ENCODE measurements at places on chromosomes 6 and 20.
A peak's percentile ranks its signal among the peaks of the same experiment; 100 is the strongest.

- DNase-seq, result no peak
Observed at GRCh38 chr6:146739696-146740095, 140.9 kb downstream of the ADGB start.

- peak; percentile 88 for DNase-seq
Observed at GRCh38 chr6:81769824-81770223, 17.3 kb upstream of the TENT5A start.

- peak; percentile 70 for DNase-seq
Observed at GRCh38 chr6:2158596-2159271, 86.7 kb downstream of the GMDS start.

DNA sequence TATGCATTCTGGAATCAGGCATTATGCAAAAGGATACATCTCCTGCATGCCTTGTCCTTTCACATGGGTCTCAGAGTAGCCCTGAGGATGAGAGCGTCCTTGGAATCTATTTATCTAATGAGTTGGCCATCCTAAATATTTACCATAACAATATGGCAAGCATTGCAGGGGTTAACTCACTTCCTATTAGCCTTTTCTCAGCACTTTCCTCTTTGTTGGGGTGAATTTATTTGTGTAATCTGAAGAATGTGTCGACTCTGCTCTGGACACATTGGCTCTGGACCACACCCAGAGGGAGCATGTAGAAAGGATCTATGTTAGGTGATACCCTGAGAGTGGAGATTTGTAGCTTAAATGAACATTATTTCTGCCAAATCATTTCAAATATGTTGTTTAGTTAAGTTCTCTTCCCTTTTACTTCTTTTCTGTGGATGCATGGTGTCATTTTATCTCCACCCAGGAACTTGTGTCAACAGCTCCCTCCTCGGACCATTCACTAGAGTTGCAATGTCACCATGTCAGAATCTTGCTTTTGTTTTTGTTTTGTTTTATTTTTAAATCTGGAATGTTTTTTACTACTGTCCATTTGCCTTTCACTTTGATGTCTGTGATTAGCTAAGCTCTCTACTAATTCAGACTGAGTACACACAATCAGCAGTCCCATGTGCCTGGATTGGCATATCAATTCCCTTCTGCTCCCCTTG lies 757.0 kb upstream of the MMS22L start:
- peak; percentile 47 for DNase-seq

GRCh38 chr6:150528648-150529285 lies 70.9 kb upstream of the PLEKHG1 start:
- DNase-seq, result no peak

- no peak for DNase-seq
Observed at GRCh38 chr6:83231146-83231545, 38.0 kb downstream of the RWDD2A start.

- DNase-seq, result no peak
Observed at GRCh38 chr20:42714298-42715141, 475.2 kb downstream of the PTPRT start.

GRCh38 chr6:43434001-43434840 lies 6.9 kb downstream of the ABCC10 start:
- DNase-seq, result no peak

DNA sequence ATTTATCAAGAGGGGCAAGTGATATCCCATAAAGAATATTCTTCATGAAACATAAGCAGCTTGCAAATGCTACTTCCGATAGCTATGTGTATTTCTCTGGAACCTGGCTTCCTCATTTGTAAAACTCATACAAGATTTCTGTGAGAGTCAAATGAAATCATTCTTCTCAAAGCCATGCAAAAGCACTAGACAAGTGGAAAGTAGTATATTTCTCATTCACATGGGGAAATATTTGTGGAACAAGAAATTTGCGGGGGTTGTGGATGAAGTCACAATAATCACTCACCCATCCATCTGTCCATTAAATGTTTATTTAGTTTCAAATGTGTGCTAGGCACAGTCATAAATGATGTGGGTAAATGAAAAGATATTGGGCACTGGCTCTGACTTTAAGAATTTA lies 150.5 kb downstream of the IPCEF1 start:
- DNase-seq, result no peak

DNA sequence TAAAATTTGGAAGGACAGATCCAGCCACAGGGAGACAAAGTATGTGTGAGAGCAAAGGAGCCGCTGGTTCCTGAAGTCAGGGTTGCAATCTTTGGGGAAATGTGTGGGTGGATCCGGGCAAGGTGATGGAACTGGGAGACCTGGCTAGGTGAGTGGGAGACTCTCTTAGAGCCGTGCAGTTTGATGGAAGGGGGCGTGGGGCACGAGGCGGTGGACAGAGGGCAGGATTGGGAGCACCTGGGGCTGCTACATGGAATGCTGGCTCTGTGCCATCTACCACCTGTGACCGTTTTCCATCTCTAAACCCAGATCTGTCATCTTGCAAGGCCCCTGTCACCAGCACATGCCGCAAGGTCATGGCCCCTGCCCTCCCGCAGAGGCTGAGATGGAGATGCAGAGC lies 268.4 kb downstream of the SMOC2 start:
- DNase-seq, result no peak

- no peak for DNase-seq
Observed at GRCh38 chr20:32238483-32239425, 31.1 kb downstream of the POFUT1 start.

Measured in epithelial cell of esophagus (primary cell).